Right kidney (tissue), 9 donors: ENCODE measurements at places on chromosomes 4 and X.

- DNase-seq, result no peak
Measured at GRCh38 chr4:55475394-55476243, 71.1 kb downstream of the CLOCK start.

DNA sequence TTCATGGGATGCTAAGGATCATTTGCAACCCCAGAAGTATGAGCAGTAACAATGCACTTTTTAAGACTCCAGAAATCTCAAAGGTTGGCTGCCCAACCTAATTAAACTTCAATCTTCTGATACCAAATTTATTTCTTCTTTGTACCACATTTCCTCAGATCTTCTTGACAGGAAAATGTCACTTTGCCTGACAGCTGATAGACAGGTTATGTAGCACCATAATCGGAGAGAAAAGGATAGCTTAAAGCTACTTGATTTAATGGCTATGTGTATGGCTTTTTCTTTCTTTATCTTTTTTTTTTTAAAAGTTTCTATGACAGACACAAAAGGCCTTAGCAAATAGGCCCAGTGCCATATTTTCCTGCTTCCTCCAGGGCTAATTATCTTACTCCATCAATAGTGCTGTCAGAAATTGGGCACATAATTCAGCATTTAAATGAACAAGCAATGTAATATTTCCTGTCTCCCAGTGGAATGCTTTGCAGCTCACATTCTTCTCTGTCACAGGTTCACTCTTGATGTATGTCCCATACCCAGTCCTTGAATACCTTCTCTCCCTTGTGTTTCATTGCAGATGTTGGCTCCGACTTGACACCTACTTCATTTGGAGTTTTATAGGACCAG is 795.7 kb downstream of the ADGRL3 start:
- no peak for DNase-seq

DNA sequence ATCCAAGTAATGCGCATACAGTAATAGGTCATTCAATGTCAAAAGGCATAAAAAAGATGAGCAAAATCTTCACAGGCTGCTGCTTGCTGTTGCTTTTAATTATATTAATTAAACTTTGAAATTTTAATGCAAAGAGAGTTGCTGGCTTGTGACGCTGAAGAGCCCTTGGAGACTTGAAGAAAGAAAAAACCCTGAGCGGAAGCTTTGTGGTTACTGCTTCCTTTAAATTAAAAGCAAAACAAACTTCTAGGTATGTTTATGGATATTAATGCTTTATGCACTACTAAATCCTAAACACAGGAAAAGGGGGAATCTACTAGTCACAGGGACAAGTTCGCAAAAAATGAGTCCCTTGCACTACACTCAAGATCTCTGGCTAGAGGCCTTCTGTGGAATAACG is 166.7 kb downstream of the ANTXR2 start:
- no peak for DNase-seq

GRCh38 chr4:102625232-102625930 is 124.2 kb downstream of the NFKB1 start:
- DNase-seq, result no peak

GRCh38 chr4:4254199-4254598 is 6.2 kb upstream of the TMEM128 start:
- DNase-seq, result no peak

DNA sequence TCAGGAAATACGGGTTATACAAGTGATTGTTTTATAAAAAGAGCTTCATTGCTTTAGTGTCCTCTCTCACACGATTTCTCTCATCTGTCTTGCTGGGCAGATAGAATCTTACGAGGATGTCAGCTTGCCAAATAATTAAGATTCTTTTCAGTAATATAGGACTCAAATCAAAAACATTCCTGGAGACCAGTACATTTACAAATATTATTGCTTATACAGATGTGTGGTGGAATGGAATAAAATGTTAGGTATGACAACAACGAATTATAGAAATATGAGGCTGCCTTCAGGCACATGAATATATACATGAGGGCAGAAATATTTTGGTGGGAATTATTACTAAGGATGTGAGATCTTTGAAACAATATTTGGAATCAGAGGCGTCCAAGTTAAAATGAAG is 88.9 kb downstream of the GC start:
- DNase-seq, result no peak

DNA sequence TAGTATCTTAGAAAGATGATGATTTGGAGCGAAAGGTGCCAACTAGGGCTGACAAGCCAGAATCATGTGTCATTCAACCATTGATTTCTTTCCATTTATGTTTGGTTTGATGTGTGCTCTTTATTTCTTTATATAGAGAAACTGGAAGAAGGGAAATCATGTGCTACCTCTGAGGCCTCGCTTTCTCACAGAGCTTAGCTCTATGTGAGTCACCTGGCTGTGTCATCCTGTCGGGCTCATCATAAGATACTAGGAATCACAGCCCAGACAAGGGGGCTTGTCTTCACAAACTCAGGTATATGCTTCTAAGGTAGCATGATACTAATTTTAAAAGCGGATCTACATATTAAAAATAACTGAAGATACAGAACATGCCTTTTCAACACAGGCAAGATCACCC is 81.7 kb upstream of the GPM6B start:
- DNase-seq, result no peak

DNA sequence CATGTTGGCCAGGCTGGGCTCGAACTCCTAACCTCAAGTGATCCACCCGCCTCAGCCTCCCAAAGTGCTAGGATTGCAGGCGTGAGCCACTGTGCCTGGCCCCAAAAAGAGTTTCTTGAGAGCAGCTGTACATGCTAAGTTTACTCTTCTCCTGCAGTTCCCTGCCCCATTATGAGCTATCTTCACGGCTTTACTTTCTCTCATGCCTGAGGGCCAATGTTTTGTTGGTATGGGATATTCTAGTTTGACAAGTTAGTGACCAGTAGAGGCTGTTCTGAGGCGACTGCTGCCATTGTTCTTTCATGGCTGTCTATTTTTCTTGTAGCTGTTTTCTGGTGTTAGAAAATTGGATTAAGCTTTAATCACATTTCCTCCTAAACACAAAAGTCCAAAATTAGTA is 78.0 kb upstream of the STX18 start:
- no peak for DNase-seq

- DNase-seq, result no peak
Measured at GRCh38 chrX:13398839-13399238, 79.0 kb upstream of the ATXN3L start.

GRCh38 chr4:161457906-161458305 is 705.9 kb downstream of the FSTL5 start:
- no peak for DNase-seq

GRCh38 chr4:54802336-54802735 is 144.6 kb downstream of the KIT start:
- no peak for DNase-seq

DNA sequence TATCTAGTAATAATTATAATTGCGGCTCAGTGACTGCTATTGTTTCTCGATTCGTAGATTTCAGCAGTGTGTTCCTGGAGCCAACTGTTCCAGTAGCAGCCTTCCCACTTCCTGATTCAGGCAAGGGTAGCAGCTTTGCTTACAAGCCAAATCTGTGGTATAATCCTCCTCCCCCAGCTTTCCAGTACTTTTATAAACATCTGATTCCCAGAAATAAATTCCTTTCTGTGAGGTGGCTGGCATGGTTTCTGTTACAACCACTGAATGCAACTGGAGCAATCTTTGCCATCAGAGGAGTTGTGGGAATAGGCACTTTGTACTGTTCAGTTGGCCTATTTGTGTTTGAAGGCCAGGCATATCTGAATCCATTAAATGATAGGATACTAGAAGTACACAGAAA is 80.0 kb downstream of the GLRA3 start:
- DNase-seq, result no peak

- peak; percentile 28 for DNase-seq
Measured at GRCh38 chr4:112895811-112896608, 153.4 kb upstream of the ANK2 start.

- DNase-seq, result no peak
Measured at GRCh38 chrX:40168480-40169011, 70.8 kb upstream of the BCOR start.

DNA sequence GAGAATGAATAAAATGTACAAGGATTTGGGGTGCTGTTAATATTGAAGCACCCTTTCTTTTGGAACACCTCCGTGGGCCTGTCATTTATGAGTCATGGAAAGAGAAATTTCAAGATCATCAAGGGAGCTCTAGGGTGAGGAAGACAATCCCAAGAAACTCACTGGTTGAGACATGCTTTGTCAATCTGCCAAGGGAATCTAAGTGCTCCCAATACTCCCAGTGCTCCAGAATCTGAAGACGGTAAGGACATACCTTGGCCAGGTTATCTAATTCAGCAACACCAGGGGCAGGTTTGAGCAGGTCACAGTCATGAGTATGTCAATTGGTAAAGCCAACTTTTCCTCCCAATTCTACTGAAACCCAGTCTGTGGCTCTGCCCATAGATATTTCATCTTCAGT is 556.4 kb upstream of the CPEB2 start:
- DNase-seq, result no peak

GRCh38 chr4:47774079-47774478 is 63.8 kb downstream of the CORIN start:
- DNase-seq, result no peak
